Stimulated activated CD8-positive, alpha-beta memory T cell treated with anti-CD3 and anti-CD28 coated beads, Interleukin-12 subunit alpha, Interleukin-12 subunit beta, amount 100 ng/mL, for 1 hour (primary cell): ENCODE measurements at places on chromosomes 5 and 9.

- no peak for DNase-seq
Observed at GRCh38 chr5:113806250-113806649, 292.8 kb downstream of the YTHDC2 start.

DNA sequence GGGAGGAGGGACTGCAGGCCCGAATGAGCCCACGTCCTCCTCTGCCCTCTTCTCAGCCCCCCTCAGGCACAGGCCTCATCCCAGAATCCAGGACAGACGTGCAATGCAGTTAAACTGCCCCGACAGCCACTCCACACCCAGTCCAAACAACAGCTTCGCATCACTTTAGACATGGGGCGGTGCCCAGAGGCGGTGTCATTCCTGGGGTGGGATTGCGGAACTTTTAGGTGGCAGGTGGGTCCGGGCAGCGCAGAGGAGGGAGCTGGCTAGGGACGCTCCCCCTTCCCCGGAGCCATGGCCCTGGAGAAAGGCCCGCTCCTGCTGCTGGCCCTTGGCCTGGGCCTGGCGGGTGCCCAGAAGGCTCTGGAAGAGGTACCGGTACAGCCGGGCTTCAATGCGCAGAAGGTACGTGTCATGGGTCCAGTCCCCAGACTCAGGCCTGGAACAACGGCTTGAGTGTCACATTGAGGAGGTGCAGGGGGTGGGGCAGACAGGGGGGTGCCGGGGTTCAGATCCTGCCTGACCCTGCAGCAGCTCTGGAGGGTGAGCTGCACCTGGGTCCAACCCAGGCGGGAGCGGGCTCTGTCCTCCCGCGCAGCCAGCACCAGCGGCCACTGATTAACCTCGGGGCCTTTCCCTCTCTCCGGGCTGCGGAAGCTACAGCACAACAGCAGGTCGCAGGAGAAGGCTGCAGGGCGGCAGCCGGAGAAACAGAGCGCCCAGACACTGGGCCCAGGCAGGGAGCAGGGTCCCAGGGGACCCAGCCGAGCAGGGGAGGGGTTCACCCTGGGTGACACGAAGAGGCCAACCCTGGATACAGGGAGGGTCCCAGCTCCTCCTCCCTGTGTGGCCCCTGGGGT, 25.2 kb downstream of the GLT6D1 start:
- DNase-seq: no peak

DNA sequence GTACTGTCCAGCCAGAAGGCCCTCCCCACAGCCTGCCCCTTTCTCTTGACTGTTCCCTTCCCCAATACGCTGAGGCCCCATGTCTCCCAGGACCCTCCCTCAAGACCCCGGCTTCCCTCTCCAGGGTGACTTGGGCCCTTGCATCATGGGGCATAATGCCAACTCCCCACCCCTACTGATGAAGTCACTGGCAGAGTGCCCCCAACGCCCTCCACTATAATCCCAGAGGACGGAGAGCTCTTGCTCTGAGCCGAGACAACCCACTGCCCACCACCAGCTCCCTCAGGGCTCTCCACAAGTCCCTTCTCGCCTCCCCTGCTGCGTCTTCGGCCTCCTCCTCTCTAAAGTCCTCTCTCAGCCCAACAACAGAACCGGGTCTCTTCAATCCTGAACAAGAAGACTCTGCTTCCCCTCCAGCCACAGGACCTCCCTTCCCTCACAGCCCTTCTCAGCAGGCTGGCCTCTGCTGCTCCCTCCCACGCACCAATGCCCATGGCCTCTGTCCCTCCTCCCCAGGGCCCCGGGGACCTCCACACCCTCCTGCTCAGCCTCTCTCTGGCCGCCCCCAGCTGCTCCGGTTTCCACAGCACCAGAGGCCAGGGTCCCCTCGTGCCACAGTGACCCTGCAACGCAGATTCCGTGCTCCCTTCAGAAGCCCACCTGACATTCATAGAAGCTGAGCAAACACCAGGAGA, 47.6 kb downstream of the ADAMTS2 start:
- DNase-seq: no peak

- no peak for DNase-seq
Observed at GRCh38 chr5:4862500-4862899, 277.6 kb upstream of the ADAMTS16 start.

DNA sequence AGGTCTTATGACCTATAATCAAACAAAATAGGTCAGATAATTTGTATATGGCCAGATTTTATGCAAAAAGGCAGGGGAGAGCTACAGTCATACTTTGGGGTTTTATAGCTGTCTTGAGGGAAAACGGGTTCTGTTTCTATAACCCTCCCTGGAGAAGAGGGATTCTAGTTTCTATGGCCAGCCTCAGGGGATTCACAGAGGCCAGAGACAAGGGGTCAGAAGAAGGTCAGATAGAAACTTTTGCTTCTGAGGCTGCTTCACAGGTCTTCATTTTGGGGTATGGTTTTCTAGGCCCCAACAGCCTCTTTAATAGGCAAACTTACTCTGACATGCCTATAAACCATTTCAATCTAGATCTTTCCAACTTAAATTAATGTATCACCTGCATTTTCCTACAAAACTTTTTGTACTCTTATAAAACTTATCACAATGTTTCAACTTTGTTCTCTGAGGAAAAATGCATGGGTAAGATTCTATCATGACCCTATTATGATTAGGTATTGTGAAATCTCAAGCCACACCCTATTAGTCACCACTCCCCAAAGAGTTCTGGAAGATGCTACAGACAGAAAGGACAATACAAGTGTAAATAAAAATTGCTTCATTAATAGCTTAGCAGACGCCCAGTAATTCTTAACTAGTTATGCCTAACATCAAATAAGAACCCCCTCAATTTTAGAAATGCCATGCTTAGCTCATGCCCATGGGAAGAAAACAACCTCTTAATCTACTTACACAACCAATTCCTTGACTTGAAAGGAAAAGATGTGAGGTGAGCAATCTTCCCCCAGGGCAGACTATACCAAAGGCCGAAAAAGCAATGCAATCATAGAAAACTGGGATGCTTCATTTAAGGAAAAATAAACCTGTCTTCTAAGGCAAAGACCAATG, 396.6 kb downstream of the TLR4 start:
- no peak for DNase-seq

DNA sequence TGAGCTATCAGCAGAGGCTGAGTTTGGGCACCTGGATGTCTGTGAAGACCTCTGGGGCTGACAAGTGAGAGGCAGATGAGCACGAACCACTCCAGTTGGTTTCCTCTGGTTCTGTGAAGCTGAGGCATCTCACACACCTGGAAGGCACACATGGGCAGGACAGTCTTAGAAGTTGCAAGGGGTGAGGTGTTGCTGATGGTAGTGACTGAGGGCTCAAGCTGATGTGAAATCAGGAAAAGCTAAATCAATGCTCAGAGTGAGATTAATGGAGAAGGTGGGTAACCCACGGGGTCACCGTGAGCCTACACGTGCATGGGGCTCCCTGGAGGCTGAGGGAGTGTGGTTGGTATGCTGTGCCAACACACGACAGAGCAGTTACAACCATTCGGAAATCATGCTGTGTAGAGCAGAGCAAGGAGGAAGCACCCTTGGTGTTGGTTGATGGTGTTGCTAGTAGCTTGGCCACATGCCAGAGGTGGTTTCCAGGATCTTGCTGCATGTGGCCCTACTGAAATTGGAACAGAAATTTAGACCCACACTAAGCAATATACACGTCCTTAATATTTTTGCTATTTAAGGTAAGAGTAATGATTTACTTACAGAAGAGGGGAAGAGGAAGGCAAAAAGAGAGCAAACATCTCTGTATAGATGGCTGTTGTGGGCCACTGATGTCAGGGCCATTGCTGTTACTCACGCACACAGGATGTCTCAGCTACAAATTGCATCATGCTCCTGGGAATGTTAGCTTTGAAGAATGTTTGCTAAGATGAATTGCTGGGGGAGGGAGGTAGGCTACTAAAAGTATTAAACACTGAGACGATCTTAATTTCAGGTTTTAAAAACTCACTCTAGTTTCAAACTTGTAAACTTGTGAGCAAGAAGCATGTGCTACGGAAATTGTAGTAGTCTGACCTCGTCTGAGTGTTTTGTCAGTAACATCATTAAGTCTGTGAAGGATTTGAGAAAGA, 170.5 kb downstream of the ARHGEF28 start:
- no peak for DNase-seq

GRCh38 chr5:3007577-3007976, 256.1 kb upstream of the IRX2 start:
- DNase-seq: no peak

DNA sequence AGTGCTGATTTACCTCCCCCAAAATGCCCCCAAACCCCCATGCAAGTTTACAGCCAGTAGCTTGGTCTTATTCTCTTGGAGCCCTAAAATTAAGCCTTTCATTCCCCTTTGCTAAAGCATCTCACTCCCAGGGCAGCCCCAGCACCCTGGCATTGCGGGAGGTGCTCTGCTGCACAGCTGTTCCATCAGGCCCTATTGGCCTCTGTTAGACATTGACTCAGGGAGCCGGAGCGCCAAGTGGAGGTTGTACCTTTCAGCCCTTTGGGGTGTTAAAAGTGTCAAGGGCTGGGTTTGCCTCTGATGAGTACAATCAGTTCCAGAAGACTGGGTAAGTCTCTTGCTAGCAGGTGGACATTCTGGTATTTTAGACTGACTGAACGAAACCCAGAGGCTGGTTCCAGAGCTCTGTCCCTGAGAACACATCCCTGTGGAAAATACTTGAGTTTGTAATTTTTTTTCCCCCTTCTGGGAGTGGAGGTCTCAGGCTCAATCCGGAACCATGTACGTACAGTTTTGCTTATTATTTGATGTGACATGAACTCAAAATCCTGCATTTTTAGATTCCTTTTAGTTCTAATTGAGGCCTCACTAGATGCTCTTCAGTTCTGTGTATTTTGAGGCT, 102.4 kb downstream of the UBE2R2 start:
- DNase-seq: no peak
